ENCODE measurements at places on chromosomes 12 and 14.

DNA sequence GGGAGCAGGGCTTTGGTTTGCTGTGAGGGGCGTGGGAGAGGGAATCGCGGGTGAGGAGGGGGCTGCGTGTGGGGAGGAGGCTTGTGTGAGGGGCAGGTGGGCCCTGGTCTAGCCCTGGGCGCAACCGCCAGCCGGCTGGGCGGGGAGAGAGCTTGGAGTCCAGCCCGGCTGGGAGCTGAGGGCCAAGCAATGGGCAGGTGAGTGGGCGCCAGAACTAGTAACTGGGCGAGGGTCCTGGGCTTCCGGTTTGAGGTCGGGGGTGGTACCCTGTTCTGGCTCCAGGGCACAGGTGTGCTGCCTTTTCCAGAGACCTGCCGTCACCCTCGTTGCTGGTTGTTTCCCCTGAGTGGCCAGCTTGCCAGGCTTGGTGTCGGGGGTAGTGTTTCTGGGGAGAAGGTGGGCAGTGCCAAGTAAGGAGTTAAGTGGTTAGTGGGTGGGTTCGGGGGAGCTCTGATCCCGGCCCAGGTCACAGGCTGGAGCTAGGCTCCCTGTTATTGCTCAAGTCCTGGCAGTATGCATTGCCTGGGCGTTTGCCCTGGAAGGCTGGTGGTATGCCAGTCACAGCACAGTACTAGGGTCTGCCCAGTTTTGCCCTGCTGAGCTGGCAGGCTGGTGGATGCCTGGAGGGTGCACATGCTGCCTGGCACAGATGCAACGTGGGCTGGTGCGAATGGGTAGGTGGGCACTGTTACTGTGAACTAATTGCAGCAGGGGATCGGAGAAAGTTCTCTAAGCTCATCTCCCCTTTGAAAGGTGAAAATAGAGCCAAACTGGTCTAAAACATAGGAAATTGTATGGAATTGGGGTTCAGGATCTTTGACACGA, 683 bp downstream of the CIPC start:
- peak; percentile 21 for DNase-seq

DNA sequence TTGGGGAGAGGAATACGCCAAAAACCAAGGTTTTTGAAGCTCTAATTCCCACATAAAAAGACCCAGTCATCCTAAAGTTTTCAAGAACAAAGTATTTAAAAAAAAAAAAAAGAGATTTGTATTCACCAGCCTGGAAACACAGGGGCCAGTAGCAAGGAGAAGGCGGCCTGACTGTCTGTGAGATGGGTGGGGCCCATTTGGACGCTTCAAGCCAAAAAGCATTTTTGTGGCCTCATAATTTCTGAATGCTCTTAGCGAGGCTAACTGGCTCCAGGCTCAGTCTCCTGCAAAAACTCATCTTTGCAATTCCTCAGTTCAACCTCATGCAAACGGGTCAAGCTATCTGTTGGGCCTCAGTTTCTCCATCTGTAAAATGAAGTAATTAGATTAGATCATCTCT, 514.1 kb downstream of the MED13L start:
- DNase-seq, result no peak

DNA sequence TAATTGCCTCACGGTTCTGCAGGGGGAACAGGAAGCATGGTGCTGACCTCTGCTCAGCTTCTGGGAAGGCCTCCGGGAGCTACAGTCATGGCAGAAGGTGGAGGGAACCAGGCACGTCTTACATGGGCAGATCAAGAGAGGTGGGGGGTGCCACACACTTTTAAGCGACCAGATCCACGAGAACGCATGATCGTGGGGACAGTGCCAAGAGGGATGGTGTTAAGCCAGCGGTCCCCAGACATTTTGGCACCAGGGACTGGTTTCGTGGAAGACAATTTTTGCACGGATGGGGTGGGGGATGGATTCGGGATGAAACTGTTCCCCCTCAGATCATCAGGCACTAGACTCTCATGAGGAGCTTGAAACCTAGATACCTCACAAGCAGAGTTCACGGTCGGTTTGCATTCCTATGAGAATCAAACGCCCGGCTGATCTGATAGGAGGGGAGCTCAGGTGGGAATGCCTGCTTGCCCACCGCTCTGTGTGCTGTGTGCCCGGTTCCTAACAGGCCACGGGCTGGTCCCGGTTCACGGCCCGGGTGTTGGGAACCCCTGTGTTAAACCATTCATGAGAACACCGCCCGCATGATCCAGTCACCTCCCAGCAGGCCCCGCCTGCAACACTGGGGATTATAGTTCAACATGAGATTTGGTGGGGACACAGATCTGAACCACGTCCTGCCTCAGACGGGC, 96.9 kb downstream of the ADGRD1 start:
- no peak for DNase-seq

DNA sequence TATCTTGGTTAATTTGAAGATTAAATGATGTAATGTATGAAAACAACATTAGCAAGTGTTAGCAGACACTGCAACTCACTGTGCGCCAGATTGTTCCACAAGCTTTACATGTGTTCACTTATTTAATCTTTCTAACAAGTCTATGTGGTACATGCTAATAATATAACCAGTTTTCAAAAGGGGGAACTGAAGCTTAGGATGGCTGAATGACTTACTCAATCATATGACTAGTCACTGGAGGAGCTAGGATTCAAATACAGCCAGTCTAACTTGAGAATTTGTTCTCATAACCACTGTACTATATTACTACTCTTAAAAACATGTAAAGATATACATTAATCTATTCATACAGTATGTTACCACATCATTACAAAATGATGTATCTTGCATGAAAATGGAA, 60.5 kb upstream of the LRIG3 start:
- no peak for DNase-seq

DNA sequence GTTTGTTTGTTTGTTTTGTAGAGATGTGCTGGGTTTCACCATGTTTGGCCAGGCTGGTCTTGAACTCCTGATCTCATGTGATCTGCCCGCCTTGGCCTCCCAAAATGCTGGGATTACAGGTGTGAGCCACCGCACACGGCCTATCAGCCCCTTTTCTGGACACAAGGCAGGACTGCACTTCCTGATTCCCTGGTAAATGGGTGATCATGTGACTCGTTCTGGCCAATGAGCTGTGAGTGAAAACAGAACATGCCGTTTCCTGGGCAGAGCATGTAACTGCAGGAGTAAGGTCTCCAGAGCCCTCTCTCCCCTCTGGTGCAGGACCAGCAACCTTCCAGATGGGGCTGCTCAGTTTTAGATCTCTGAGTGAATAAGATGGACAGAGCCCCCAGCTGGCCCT, 92.7 kb downstream of the ITPK1 start:
- DNase-seq, result no peak

DNA sequence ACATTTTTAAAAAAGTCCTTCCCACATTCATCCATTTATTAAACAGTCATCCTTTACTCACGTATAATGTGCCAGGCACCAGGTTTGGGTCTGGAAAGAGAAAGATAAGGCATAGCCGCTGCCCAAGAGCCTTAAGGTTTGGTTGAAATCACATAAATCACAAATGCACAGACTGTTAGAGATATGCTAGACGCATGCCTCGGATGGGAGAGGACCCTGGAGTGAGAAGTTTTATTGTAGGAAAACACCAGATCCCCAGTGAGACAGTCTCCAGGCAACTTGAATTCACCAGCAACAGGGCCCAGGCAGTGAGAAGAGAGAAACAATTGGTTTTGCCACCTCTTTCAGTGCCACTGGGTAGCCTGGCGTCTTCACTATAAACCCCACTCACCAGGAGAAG, 305.9 kb upstream of the AMIGO2 start:
- DNase-seq, result no peak

DNA sequence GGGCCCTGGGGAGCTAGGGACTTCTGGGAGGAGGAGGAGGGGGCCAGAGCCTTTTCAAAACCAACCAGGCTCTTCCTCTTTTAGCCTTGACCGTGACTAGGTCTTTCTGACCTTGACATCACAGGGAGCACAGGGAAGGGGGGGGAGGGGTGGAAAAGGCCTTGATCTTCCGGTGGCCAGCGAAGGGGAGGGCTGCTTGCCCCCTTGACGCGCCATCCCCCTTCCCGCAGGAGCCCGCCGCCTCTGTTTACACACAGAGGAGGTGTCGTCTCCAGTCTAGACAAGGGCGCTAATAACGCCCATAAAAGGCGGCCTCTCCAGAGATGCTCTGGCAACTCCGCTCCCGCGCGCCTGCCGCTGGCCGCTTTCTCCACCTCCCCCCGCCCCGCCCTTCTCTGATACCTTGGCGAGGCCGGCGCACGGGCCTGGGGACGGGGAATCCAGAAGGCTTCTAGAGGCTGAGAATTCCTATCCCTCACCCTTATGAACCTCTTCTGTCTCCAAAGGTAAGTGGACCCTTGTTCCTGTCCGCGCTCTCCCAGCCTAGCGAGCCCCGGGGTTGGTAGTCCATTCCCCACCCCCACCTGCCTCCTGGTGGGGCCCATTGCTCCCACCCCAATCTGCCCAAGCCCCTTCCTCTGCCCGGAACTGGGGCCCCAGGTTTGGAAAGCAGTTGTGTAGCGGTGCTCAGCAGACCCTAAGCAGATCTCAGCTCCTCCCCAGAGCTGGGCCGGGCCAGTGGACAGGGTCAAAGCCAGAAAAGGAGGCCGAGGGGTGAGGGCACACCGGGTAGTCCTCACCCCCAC, 4.9 kb upstream of the HOXC12 start:
- no peak for DNase-seq

GRCh38 chr14:68426661-68427549, 366.0 kb downstream of the ZFP36L1 start:
- no peak for DNase-seq

- DNase-seq, result no peak
Observed at GRCh38 chr12:22539055-22539454, 5.3 kb downstream of the C2CD5 start.

GRCh38 chr12:29149691-29150281, 708 bp downstream of the FAR2 start:
- DNase-seq, result no peak

- no peak for DNase-seq
Observed at GRCh38 chr14:56491299-56492285, 88.0 kb upstream of the TMEM260 start.

GRCh38 chr12:71935594-71935993, 3.1 kb upstream of the TPH2 start:
- no peak for DNase-seq

DNA sequence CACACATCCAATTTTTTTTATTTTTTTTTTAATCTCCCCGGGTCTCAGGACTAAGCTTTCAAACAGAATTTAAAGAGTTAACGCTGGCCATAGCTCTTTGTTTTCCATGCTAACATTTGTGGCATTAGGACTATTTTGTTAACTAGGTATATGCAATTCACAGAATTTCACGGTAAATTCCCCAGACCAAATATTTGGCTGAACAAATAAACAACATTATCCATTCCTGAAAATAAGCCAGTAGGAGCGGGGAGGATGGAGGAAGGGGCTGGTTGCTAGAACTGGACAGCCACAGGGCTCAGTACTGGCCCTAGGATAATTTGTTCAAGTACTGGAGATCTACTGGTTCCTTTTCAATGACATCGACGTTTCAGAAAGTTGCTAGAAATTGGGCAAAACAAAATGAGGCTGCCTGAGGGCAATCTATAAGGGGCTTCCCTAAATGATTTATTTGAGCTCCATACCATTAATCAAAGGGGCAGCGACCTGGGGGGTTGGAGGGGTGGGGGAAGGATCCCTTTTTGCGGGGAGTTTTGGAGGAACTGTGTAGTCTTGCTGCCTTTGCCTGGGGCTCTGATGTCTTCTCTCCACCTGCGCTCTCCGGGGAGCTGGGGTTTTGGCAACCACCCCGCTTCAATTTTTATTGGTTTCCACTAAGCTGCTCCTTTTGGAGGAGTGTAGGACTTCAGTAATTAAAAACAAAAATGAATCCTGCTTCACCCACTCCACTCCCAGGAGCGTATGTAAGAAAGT, 9.0 kb downstream of the BMP4 start:
- no peak for DNase-seq

DNA sequence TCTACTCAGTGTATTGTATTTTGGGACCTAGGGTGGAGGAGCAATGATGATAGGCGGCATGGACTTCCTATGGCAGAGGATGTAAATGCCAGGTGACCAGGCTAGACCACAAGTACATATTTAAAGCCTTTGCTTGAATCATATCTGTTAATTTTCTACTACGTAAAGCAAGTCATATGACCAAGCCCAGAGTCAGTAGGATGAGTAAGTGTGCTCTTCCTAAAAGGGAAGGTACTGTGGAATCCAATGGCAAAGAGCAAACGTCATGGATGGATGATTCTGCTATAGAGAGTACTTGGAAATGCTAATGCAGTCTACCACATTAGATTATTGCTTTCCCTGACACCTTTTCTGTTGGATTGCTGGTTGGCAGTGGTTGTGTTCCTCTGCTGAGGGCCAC, 16.8 kb downstream of the GPATCH2L start:
- DNase-seq, result no peak

DNA sequence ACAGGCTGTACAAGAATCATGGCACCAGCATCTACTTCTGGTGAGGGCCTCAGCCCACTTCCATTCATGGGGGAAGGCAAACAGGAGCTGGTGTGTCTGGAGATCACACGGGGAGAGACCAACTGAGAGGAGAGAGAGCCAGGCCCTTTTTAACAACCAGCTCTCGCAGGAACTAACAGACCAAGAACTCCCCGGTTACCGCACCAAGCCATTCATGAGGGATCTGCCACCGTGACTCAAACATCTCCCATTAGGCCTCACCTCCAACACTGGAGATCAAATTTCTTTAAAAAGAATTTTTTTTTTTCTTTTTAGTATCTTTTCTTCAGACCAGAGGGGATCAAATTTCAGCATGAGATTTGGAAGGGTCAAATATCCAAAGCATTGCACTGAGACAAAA, 16.7 kb upstream of the AQP2 start:
- no peak for DNase-seq

DNA sequence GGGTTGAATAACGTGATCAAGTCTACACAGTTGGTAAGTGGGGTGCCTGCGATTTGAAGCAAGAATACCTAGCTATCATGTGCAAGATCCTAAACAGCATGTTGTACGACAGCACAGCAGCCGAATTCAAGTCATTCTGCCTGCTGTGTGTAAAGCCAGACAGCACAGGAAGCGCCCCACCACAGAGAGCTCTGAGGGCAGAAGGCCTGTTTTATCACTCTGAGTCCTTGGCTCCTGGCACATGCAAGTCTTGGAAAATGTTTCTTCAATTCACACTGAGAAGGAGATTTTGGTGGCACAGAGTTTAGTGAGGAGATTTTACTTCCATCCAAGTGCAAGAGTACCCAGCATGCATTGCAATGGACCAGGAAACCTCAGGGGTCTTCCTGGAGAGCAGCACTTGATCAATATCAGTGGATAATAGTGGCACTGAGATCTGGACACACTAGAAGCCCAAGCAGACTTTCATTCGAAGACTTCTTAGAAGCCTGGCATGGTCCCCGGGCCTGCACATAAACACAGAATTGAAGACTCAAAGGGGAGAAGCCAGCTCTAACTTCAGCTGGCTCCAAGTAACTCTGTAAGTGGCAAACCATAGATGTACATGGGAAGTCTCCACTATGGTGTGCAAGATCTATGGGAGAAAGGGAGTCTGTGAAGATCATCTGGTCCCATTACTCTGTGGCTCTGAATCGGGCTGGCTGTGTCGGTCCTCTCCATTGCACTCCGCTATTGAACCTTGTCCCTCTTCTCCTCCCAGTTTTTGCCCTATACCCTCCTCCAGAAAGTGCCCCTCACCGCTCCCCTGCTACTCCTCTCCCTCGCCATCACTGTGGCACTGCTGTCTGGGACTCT, 1.5 kb upstream of the KRT1 start:
- no peak for DNase-seq

All from activated naive CD4-positive, alpha-beta T cell (primary cell).